ENCODE measurements at places on chromosomes 1 and 21. TPM values are rescaled to one million over a fixed set of nuclear protein-coding genes. Genes with fewer than 3 reads are reported as not detected.
A peak's percentile ranks its signal among the peaks of the same experiment; 100 is the strongest.

The LCK gene
- polyA plus RNA-seq: 0.89 TPM

The WNT2B gene
- 4.0 TPM for polyA plus RNA-seq

The DCST2 gene
- 2.1 TPM for polyA plus RNA-seq

DNA sequence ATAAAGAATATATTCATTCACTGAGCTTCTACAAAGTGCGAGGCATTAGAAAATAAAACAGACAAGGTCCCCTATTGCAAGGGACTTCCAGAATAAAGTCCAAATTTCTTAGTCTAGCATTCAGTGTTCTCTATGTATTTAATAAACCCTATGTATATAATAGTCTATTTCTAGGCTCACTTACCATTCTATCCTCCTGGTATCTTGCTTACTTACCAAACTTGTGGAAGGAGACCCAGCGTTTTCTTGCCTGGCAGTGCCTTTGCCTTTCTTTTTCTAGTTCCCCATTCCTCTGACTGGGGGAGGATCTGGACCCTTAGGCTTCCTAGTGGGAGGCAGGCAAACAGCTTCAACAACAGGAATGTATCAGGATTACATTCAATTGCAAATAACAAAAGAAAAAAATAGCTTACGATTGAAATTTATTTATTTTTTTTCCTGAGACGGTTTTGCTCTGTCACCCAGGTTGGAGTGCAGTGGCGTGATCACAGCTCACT is 690 bp upstream of the RNF19B start:
- no peak for DNase-seq

- no peak for DNase-seq
These were observed 1.2 kb upstream of the FHAD1 start for GRCh38 chr1:15245593-15246360.

DNA sequence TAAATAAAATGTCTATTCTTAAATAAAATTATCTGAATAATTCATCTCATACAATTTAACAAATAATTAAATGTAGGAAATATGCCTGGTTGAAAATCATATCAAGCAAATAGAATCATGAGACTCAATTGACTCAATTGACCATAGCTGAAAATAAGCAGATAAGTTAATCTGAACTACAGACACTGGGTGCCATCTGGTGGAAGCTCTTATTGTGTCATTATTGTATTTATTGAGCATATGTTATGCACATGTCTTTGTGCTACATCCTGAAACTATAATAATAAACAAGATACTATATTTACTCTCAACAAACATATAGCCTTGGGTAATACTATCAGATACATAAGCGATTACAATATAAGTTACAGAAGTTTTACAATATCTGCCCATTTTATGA is 41.0 kb downstream of the BRINP3 start:
- DNase-seq: peak; percentile 4

Measured in hindlimb muscle (tissue), 1 donor.